ENCODE measurements at places on chromosomes 7 and 10.

- DNase-seq = no peak
Observed at GRCh38 chr7:128271942-128272481, 30.9 kb downstream of the LEP start.

DNA sequence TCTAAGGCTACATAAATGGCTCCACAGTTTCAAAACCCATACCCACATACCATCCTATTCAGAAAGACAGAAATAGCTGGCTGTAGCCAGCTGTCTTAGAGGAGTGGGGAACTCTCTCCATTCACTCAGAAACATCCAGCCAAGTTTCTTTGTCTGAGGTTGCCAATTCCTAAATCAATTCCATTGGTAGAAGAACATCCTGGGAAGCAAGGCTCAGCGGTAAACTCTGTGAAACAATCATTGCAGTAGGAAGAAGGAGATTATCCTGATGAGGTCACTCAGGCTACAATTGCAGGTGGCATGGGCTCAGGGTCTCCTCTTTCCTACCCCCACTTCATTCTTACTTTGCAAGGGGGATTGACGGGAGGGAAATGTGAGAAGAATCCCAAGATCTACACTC is 154.0 kb downstream of the ETV1 start:
- no peak for DNase-seq

- peak; percentile 34 for DNase-seq
Observed at GRCh38 chr7:142303650-142304049, 45.8 kb upstream of the PRSS58 start.

DNA sequence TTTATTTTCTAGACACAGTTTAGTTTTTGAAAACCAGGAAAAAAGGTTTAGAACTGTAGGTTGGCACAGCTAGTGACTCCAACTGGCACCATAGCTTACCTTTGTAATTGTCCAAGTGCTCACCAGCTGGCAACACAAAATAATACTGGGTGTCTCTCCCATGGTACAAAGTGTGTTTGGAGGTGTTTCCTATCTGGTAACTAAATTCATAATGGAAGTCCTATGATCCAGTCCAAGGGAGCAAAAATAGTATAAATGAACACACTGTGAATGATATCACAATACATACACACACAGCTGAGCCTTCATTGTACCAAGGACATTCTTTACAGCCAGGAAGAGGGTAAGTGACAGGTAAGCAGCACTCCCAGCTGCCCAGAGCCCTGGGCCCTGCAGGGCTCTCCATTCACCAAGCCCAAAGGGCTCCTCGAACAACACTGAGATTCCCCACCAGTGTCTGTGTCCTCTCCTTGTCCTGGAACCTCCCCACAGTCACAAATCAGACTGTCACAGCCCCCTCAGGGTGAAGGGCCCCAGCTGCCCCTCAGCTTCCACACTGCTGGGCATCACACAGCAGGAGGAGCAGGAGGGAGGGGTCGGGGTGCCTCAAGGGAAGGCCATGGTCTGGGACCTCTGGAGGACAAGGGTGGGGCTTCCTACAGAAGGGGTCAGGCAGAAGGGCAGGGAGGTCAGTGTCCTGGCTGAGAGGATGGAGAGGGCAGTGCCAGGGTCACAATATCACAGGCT is 72.1 kb downstream of the PKD1L1 start:
- no peak for DNase-seq

GRCh38 chr7:19920166-19920565 is 146.7 kb upstream of the TMEM196 start:
- no peak for DNase-seq

- no peak for DNase-seq
Observed at GRCh38 chr10:47372726-47373125, 11.4 kb downstream of the ZNF488 start.

DNA sequence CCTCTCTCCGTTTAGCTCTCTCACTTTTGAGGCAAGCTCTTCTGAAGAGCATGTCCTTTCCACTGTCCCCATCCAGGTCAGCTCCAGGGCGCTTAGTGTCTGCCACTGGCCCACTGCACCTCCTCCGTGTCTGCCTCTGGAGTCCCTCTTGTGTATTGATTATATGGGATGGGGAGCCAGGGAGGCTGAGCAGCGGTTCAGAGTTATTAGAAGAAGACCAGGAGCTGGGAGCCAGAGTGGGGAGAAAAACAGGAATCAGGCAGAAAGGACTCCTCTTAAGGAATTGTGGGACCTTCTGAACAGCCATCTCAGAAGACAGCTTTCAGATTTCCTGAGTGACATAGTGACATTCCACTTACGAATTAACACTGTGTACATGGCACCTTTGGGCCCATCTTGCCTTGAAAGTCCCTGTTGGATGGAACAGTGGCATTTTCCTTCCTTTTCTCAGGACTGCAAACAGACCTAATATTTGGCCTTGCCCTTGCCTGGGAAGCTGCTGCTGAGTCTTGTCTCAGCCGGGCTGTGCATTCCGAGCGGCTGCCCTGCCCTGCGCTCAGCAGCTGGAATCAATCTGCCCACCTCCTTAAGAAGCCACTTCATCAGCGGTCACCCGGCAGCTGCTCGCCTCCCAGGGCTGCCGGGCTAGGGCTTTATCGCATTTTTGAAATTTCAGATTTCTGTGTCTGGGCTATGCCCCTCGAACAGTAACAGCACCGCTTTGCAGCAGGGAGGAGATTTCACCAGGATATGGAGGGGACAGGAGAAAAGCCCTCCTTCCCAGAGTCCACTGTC is 81.1 kb upstream of the PRKG1 start:
- no peak for DNase-seq

GRCh38 chr10:98425511-98426352 is 10.8 kb upstream of the PYROXD2 start:
- peak; percentile 28 for DNase-seq

- no peak for DNase-seq
Observed at GRCh38 chr10:22852712-22853353, 75.0 kb upstream of the ARMC3 start.

DNA sequence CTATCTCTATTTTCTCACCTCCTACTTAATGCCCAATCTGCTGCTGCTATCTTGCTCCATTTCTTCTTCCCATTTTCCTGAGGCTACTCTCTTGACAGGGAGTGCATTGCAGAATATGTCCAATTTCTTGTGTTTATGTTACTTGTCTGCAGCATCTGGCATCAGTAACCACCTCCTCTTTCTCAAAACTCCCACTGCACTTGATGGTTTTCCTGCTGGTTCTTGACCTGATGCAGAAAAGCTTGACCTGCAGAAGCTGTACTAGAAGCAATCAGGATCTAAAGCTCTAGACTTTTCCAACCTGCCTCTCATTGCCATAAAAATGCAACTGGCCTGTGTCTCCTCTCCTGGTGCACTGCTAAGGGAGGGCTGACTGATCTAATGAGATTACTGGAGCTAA is 287.8 kb downstream of the ZEB1 start:
- no peak for DNase-seq

DNA sequence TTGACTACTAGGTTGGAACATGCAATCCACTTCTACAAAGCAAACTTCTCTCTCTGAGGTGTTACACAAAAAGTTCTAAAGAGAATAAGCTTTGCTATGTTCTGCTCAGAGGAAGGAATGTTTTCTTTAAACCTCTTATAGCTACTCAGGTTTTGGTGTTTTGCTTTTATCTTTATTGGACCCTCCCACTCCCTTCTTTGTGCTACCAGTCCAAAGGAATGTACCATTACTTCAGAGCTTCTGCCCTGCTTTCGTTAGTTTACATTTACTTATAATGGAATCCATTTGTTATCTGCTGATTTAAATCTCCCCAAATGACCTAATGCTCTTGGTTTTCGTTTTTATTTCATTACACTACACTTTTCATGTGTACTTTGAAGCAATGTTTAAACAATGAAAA is 154.9 kb downstream of the ATE1 start:
- no peak for DNase-seq

DNA sequence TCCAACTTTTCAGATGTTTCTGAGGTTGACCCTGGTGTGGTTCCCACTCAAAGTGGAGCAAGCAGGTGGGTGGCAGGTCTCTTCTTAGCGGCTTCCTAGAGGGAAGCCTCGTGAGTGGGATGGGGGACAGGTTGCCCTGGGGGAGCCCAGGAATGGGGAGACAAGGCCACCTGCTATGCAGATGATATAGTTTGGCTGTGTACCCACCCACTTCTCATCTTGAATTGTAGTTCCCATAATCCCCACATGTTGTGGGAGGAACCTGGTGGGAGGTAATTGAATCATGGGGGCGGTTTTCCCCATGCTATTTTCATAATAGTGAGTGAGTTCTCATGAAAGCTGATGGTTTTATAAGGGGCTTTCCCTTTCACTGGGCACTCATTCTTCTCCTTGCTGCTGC is 68.3 kb downstream of the KIAA1217 start:
- DNase-seq = no peak

GRCh38 chr10:21920633-21921032 is 82.9 kb downstream of the DNAJC1 start:
- DNase-seq = no peak

- no peak for DNase-seq
Observed at GRCh38 chr7:31432176-31432575, 81.7 kb upstream of the ITPRID1 start.

- DNase-seq = no peak
Observed at GRCh38 chr10:132624847-132625471, 87.4 kb downstream of the INPP5A start.

GRCh38 chr10:7409045-7409731 is 1.6 kb downstream of the SFMBT2 start:
- DNase-seq = peak; percentile 56
